Stimulated activated CD4-positive, alpha-beta T cell treated with anti-CD3 and anti-CD28 coated beads, Interleukin-12 subunit alpha, Interleukin-12 subunit beta, amount 100 ng/mL, for 24 hours (primary cell): ENCODE measurements at places on chromosomes 6 and 20.

GRCh38 chr20:23298155-23298554, 52.4 kb upstream of the NXT1 start:
- no peak for DNase-seq

DNA sequence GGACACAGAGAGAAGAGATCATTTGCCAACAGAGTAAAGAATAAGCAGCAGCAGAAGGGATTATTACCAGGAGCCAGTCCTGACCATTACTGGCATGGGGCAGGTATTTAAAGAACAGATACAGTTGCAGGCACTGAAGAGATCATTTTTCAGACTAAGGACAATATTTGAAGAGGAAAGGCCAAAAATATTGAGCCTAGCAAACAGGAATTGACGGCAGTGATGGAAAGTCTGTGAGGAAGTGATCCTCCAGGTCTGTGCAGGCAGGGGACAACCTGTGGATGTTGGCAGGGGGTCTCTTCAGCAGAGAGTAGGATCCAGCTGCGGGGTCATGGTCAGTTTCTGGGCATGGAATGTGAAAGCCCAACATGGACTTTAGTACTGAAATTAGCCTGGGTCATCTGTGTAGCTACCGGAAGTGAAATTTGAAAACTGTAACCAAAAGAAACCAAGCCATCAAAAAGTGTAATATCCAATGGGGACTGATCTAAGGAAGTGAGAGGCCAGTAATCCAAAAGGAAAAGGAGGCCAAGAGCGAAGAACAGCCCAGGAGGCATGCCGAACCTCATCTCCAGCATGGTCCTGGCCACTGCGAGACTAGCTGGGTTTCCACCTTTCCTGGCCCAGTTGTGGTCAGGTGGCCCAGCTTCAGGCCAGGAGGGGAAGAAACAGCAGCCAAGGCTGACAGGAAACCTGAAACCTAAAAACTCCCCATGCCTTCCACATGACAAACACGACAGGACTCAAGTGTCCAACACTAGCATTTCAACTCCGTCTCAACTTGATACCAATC, 115.1 kb upstream of the TNFAIP3 start:
- no peak for DNase-seq

DNA sequence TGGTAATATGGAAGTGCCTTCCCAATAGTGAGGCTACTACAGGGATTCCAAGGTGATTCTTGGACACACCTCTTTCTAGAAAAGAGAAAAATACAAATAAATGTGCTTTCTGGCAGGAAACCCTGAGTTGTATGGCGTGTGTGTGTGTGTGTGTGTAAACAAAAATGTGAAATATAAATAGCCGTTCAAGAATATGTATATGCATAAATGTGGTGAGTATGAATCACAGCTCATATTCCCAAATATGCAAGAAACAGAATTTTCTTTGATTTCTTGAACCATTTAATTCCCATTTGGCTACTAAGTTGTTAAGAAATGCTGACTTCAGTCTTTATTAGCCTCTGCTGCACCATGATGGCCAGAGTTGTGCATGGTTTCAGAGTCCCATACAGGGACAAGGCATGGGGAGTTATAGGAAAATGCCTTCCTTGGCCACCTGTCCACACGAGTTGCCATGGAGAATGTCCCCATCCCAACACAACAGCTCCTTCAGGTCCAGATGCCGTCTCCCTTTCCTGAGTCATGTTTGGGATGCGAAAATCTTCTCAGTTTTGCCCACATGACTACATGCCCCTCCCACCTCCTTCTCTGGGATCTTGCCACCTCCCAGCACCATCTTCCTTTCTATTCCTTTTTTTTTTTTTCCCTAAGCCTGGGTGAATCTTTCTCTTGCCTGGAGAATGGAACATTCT, 312.4 kb upstream of the ECI2 start:
- DNase-seq = no peak

DNA sequence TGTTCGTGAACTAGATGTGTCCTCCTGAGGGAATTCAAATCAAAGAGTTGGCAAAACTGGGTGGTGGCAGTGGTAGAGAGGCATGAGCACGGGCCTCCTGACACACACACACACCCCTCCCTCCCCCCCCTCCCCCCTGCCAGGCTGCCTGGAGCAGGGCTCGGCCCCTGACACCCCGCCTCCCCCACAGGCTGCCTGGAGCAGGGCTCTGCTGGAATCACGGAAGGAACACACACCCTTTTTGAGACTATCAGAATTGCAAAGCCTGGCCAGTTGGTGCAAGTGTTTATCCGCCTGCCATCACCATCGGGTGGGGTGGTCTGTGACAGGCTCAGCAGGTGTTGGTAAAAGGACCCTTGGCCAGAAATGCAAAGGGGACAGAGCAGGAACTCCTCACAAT, 59.0 kb downstream of the FAM120B start:
- DNase-seq = no peak

GRCh38 chr6:122109075-122109474, 290.4 kb upstream of the HSF2 start:
- DNase-seq = no peak

DNA sequence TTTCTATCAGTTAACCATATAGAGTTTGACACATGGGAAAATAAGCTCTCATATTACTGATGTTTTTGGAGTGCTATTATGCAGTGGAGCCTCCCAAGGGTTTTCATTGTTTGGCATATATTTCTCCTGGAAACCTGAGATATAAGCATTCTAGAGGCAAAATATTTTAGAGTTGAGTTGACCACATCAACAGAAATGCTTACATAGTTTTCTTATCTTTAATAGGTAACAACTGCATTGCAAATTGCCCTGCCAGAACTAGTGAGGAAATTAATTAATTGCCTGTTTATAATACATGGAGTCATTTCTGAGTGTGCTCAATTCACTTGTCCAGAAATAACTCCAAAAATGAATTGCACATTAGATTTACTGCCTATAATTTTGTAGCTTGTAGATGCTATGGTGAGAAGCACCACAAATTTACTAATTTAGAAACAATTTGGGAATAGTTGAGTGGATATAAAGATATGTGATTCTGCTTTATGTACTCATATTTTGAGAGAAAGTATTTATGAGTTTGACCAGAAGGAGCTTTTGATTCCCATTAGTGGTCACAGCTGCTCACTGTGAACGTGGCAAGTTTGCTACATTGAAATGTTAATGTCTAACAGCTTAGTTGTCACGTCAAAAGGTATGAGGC, 288.7 kb downstream of the CD109 start:
- no peak for DNase-seq

GRCh38 chr6:42791706-42792320, 10.0 kb downstream of the BICRAL start:
- no peak for DNase-seq

- DNase-seq = no peak
Observed at GRCh38 chr6:139407718-139408222, 33.3 kb upstream of the CITED2 start.

DNA sequence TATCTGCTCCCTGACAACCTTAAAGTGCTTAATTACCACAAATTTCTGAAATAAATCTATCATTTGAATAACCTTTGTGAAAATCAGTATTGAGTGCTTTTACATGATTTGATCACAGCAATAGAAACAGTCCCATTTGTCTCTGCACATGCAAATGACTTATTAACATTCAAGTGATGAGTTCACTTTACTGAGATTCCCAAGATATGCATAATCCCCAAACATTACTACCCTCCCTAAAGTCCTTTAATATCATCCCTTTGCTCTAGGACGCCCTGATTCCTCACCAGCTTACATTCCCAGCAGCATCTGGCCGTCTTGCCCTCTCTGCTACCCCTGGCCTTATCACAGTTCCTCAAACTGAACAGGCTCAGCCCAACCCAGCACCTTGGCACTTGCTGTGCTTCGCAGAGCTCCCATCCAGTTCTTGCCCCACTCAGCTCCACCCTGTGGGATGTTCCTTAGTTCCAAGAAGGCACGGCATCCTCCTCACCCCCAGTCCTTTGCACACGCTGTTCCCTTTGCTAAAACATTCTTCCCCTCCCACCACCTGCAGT, 347.5 kb downstream of the PREX1 start:
- no peak for DNase-seq

GRCh38 chr6:82006027-82006738, 241.4 kb downstream of the IBTK start:
- DNase-seq = no peak

- no peak for DNase-seq
Observed at GRCh38 chr20:364905-365794, 15.4 kb upstream of the TRIB3 start.

DNA sequence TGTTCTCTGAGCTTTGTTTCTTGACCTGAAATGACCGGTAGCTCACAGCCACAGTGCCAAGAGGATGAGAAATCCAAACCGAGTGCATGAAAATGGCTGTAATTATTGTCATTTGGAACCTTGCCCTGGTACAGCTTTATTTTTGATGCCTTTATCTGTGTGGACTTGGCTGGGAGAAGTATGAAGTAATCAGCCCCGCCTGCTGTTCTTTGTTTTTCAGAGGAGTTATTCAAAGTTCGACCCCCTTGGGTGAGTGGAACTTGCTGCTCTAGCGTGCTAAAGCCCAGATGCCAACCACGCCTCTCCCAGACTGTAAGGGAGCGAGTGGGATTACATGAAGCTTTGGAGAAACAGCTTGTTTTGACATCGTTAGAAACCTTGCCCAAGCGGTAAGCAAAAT, 48.3 kb downstream of the ECT2L start:
- no peak for DNase-seq

DNA sequence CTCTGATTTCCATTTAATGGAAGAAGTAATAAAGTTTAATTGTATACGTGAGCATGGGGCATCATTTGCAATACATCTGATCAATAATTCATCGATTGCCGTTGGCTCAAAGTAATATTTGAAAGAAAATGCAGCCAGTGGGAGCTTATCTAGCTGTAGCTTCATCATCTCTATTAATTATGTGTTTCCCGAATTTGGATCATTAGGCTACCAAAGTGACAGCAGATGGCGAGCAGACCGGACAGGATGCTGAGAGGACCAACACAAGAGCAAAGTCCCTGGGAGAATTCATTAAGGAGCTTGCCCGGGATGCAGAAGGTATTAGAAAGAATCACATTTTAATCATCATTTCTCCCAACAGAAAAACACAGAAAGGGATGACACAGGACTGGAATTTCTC, 327.1 kb downstream of the ARHGAP18 start:
- DNase-seq = no peak

DNA sequence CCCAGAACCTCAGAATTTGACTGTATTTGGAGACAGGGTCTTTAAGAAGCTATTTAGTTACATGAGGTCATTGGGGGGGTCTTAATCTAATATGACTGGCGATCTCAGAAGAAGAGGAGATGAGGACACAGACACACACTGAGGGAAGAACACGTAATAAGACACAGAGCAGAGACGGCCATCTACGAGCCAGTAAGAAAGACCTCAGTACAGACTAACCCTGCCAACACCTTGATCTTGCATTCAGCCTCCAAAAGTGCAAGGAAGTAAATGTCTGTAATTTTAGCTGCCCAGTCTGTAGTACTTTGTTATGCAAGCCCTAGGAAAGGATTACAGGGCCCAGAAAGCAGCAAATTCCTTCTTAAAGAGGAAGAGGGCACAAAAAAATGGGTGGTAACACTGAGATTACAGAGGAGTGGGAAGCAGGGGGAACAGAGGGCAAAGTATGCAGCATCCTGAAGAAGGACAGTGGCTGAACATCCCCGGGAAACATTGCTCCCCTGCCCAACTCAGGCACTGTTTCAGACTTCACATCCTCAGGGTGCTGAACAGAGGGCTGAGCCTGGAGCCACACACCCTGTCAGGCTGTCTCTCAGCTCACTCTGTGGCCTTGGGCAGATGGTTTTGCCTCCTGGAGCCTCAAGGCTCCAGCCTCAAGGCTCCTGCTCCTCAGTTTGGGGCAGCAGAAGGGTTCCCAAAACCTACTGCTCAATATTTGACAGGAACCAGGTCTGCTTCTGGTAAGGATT, 27.9 kb upstream of the SIRPG start:
- no peak for DNase-seq

- DNase-seq = no peak
Observed at GRCh38 chr6:35449287-35449881, 2.8 kb upstream of the FANCE start.

DNA sequence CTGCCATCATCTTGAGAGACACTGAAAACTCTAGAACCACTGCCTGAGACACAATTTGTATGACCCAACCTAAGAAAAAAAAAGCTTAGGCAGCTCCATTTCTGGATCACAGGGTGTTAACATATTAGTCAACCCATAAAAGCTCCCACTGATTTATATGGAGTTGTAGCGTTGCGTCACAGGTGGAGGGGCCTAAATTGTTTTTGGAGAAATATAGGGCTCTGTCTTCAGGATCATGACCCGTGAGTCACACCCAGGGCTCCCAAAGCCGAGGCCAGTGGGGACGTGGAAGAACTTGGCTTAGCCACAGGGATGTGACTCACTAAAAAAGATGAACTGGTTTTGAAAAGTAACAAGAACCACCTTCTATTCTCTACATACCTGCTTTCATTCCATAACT, 116.5 kb upstream of the BMP2 start:
- no peak for DNase-seq

- DNase-seq = no peak
Observed at GRCh38 chr6:74073999-74074398, 378.0 kb downstream of the CD109 start.

DNA sequence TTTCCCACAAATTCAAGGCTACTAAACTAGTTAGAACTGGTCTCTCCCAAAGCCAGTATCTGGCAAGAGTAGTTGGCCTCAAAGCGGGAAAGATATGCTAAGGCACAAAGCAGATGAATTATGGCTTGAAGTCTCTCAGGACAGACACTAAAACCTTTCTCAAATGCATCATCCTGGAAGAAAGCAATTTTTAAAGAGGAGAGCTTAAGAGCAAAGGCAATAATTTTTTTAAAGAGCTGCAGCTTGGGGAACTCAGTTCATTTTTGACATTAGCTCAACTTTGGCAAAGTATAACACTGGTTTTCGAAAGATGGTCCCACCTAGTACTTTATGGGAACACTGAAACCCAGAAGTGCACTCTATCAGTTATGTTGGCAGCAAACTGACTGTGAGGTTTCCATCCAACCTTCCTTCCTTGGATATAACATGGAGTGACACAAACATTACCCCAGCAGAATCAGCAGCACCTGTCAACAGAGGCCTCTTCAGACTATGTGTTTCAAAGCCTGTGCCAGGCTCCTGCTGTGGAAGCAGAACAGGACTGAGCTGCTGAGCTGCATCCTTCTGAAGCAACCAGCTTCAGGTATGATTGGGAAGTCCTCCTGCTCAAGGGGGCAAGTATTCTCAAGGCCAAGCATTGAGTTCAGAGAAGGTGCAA, 852.3 kb upstream of the HS3ST5 start:
- no peak for DNase-seq

GRCh38 chr6:45504947-45505346, 127.2 kb upstream of the SUPT3H start:
- no peak for DNase-seq
